Stimulated activated CD8-positive, alpha-beta memory T cell treated with anti-CD3 and anti-CD28 coated beads, Interleukin-7, amount 100 ng/mL, for 1 hour (primary cell): ENCODE measurements at places on chromosomes 7 and 10.
A peak's percentile ranks its signal among the peaks of the same experiment; 100 is the strongest.

GRCh38 chr7:142871260-142872105, 14.1 kb downstream of the TRPV6 start:
- no peak for DNase-seq

DNA sequence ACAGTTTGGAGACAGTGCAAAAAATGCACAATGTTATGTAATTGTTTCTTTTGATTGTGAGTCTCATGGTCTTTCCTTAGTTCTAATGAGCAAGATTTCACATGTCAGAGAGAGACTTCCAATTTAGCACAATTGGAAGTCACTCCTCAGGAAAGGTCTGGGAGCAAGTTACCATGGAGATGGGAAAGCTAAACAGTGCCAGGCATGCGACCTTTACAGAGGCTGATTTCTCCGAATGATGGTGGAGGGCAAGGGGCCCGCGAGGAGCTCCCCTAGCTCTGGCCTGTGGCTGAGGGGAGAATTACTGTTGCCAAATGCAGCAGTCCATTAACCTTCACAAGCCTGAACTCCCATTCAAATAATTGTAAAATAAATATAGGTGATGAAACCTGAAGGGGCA, 59.3 kb downstream of the CDCA7L start:
- no peak for DNase-seq

DNA sequence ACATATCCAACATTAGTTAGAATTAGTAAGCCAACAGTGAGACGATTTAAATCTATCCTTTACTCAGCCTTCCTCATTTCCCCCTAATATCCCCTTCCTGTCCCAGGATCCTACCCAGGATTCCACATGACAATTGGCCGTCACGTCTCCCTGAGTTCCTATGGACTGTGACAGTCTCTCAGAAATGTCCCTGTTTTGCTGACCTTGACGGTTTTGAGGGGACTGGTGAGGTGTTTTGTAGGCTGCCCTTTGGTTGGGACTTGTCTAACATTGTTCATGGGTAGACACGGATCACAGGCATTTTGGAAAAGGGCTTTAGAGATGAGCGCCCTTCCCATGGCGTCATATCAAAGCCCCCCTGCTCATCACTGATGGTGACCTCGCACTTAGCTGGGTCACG, 162.8 kb downstream of the ZMYND11 start:
- no peak for DNase-seq

- DNase-seq, result no peak
Observed at GRCh38 chr7:49763791-49764190, 9.6 kb upstream of the VWC2 start.

GRCh38 chr10:813286-813685, 118.2 kb downstream of the LARP4B start:
- no peak for DNase-seq

DNA sequence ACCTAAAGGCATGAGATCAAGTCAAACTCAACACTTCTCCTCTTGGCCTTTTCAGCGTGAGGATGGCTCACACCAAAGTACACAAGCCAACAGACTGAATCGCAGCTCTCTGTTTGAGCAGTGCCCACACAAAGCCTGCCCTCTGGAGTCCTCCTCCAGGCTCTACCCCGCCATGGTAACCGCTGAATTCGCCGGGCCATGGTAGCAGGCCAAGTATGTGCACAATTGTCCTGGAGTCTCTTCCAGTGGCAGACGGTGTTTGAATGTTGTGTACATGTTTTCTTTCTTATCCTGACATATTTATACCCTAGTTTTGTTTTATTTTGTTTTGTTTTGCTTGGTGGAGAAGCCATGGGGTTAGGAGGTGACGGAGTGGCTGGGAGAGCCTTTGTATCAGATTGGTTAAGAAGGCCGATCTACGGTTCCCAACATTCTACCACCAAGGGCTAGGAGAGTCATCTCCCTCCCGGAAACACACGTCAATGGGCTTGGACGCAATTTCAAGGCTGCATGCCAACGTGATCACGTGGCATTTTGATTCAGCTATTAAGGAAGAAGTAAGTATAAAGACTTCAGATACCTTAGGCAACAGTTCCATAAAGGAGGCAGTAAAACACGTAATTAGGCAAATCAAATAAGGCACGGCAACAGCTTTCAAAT, 12.1 kb upstream of the SHH start:
- no peak for DNase-seq

GRCh38 chr7:36283181-36283580, 106.5 kb upstream of the ANLN start:
- DNase-seq, result no peak

GRCh38 chr7:150685219-150686029, at the start of gene GIMAP2:
Gene GIMAP2, plus strand, starts transcription at chr7:150685706. Its CDS starts 1,354 bp downstream, at chr7:150687060.
- DNase-seq, result no peak

GRCh38 chr7:21300692-21301091, 127.2 kb upstream of the SP4 start:
- no peak for DNase-seq

DNA sequence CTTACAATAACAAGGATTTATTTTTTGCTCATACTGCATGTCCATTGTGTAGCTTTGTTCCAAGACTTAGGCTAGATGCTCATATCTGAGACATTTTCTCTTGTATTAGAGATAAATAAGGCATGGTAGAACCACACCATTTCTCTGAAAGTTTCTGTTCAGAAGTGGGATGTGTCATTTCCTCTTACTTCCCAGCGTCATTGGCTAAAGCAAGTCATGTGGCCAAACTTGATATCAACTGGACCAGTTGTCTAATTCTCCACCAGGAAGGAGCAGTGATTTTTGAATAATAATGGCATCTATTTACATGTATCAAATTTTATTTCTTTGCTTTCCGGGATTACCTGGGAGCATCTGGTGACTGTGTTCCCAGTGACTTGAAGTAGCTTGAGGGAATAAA, 38.3 kb downstream of the AHCYL2 start:
- no peak for DNase-seq

GRCh38 chr7:17326378-17326777, 27.9 kb downstream of the AHR start:
- DNase-seq, result no peak

DNA sequence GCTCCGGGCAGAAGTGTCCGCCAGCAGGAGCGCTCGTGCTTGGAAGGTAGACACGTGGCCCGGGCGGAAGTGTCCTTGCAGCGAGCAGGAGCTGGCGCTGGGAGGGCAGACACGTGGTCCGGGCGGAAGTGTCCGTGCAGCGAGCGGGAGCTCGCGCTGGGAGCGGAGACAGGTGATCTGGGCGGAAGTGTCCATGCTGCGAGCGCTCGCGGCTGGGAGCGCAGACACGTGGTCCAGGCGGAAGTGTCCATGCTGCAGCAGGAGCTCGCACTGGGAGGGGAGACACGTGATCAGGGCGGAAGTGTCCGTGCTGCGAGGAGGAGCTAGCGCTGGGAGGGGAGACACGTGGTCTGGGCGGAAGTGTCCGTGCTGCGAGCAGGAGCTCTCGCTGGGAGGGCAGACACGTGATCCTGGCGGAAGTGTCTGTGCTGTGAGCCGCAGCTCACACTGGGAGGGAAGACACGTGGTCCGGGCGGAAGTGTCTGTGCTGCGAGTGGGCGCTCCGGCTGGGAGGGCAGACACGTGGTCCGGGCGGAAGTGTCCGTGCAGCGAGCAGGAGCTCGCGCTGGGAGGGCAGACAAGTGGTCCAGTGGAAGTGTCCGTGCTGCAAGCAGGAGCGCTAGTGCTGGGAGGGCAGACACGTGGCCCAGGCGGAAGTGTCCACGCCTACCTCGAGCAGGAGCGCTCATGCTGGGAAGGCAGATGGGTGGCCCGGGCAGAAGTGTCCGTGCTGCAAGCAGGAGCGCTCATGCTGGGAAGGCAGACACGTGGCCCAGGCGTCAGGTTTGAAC, 41.1 kb upstream of the PRKAR1B start:
- no peak for DNase-seq

DNA sequence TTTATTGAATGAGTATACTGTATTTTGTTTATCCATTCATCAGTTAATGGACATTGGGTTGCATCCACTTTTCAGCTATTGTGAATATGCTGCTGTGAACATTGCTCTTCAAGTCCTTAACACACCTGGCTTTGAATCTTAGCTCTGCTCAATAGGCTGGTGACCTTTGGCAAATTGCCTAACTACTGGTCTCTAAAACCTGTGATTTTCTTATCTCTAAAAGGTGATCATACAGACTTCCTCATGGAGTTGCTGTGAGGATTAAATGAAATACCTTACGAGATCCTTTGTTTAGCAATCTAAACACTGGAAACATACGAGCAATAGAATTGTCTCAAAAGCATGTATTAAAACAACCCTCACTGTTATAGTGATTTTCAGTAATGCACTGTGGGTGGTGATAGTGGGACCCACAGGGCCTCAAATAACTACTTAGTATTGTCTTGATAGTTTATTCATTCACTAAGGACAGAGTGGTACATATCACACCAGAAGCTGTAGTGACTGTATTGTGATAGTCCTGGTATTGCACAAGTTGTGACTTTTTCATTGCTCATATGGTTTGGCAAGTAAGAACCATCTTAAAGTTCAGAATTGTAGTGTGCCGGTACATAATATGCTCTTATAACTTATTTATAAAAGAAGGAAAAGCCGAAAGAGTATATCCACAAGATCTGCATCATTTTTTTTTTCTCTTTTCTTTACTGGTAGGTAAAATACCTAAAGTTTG, 257.6 kb downstream of the EXOC4 start:
- no peak for DNase-seq

GRCh38 chr10:71970869-71971268, 6.7 kb downstream of the CHST3 start:
- DNase-seq, result no peak

DNA sequence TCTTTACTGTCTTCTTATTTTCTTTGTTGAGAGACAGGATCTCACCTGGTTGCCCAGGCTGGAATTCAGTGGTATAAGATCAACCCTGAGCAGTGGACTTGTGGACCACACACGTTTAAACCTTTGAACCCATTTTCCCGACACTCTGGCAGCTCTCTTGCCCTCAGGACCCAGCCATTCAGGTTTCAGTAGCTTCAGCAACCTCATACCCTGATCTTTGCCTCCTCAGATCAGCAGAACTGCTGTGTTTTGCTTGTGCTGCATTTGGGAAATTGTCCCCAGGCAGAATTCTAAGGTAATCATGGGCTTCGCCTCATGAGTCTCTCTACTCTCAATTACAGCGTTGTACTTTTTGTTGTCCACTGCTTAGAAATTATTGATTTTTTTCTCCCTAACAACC, 317.6 kb upstream of the KIAA1217 start:
- no peak for DNase-seq

- no peak for DNase-seq
Observed at GRCh38 chr7:118029826-118030422, 154.0 kb upstream of the LSM8 start.

DNA sequence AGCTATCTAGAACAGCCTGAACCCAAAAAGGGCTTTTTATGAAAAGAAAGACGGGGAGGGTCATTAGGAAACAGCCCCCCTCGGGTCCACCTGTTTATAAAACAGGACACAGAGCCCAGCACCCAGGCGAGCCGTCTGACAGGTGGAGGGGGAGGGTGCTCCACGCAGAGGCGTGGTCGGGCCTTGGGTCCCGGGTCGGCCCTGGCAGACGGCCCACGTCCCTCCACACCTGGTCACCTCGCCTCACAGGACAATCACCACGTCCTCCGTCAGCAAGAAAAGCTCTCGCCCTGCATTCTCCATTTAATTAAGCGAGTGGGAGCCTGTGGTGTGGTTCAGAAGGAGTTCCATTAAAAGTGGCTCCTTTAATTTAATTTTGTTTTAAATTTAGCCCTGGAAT, 42.3 kb upstream of the FOXL3 start:
- no peak for DNase-seq

DNA sequence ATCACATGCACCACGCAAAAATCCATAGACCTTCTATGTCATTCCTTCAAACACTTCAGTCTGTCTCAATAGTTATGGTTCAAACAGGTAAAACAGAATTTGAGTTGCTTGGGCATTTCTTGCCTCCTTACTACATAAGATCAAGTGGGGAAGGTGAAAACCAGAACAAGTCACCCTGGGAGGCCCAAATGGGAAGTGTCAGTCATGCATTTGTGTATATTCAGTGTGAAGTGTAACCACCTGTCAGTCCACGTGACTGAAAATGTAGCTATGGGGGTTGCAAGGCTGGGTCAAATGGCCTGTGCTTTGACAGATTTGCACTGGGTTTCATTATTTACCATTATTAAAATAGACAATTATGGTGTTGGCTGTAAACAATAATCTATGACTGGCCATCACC, 176.6 kb upstream of the VIPR2 start:
- DNase-seq, result no peak

- no peak for DNase-seq
Observed at GRCh38 chr10:99582255-99582770, 37.9 kb downstream of the SLC25A28 start.

GRCh38 chr10:104510644-104511043, 130.4 kb upstream of the SORCS3 start:
- DNase-seq, result no peak

- no peak for DNase-seq
Observed at GRCh38 chr7:115789901-115790300, 240.7 kb downstream of the TFEC start.

DNA sequence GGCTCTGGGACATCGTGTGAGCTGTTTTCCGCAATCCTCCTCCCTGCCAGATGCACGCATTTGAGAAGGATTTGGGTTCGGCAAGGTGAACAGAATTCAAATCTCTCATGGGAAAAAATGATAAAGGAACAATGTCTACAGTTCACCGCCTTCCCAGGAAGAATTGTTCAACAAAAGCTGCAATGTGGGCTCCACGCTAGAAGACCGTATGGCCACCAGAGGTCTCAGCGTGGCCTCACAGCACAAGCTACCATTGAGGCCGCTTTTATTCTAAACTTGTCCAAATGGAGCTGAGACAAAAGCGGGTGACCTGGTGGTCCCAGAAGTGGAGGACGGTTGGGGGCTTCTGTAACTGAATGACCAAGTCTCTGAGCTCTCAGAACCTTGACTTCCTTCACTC, 733.1 kb downstream of the PARD3 start:
- DNase-seq, result no peak

DNA sequence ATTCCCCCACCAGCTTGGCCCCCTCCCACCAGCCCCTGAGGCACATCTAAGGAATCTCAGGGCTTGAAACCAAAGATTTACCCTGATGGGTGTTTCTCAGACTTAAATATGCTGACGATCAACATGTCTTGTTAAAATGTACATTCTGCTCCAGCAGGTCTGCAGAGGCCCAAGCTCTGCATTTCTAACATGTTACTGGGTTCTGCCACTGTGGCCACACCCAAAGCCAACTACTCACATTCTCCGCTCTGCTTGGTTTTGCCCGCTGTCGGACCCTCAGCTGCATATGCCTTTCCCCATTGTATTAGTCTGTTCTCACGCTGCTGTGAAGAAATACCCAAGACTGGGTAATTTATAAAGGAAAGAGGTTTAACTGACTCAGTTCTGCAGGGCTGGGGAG, 8.9 kb downstream of the PIP4K2A start:
- no peak for DNase-seq

- DNase-seq, result peak; percentile 28
Observed at GRCh38 chr10:78974617-78975317, 94.0 kb upstream of the ZMIZ1 start.

DNA sequence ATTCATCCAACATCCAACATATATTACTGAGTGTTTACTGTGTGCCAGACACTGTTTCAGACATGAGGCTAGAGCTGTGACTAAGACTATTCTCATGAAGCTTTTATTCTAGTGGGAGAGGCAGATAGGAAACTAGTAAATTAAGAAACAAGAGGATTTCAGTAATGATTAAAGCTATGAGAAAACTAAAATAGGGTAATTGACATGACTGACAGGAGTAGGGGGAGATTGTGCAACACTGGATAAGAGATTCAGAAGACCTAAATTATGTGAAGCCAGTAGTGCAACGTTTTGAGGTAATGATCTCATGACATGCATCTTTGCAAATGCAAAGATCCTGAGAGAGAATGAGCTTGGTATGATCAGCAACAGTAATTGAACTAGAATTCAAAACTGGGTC, 48.6 kb upstream of the MKLN1 start:
- no peak for DNase-seq

GRCh38 chr7:96069401-96069800, 252.5 kb downstream of the SLC25A13 start:
- DNase-seq, result no peak
